Dermis blood vessel endothelial cell (primary cell): ENCODE measurements at places on chromosomes 7 and 10. TPM values are rescaled to one million over a fixed set of nuclear protein-coding genes. Genes with fewer than 3 reads are reported as not detected.

GIMAP8 gene
- total RNA-seq: 157 and 178 TPM in 2 replicates

EGR2 gene
- total RNA-seq: 0.37 and 1.0 TPM in 2 replicates

CALU gene
- total RNA-seq: 421 and 506 TPM in 2 replicates

PON3 gene
- 0.85 and 0.93 TPM in 2 replicates for total RNA-seq

COL13A1 gene
- total RNA-seq: 5.3 and 6.6 TPM in 2 replicates

LIPM gene
- not detected in 2 replicates for total RNA-seq

C10orf53 gene
- total RNA-seq: not detected in 2 replicates

PRSS2 gene
- total RNA-seq: not detected in 2 replicates

FKBP6 gene
- total RNA-seq: not detected in 2 replicates

PRSS1 gene
- total RNA-seq: not detected in 2 replicates

IFIT1 gene
- 2.2 and 2.6 TPM in 2 replicates for total RNA-seq

CD36 gene
- total RNA-seq: 151 and 171 TPM in 2 replicates

C10orf143 gene
- total RNA-seq: 0.14 and 1.0 TPM in 2 replicates

AFAP1L2 gene
- total RNA-seq: 7.6 and 27.7 TPM in 2 replicates

TMEM26 gene
- not detected in 2 replicates for total RNA-seq

POU6F2 gene
- not detected in 2 replicates for total RNA-seq

LMTK2 gene
- 10.4 and 13.3 TPM in 2 replicates for total RNA-seq

TFEC gene
- 2.0 and 3.1 TPM in 2 replicates for total RNA-seq

OPALIN gene
- not detected in 2 replicates for total RNA-seq

GRID2IP gene
- 0.05 TPM in 1 of 2 replicates, not detected in the other for total RNA-seq

MMRN2 gene
- total RNA-seq: 465 and 483 TPM in 2 replicates

PTPRZ1 gene
- total RNA-seq: under 0.01 TPM in 2 replicates

RET gene
- total RNA-seq: 1.0 and 1.2 TPM in 2 replicates

WIPF3 gene
- 0.17 TPM in 1 of 2 replicates, not detected in the other for total RNA-seq

GNA12 gene
- 17.4 and 78.6 TPM in 2 replicates for total RNA-seq

NOS3 gene
- 33.4 and 103 TPM in 2 replicates for total RNA-seq

WDFY4 gene
- total RNA-seq: 0.34 and 2.1 TPM in 2 replicates

STX1A gene
- 10.7 and 11.4 TPM in 2 replicates for total RNA-seq

SLC13A1 gene
- total RNA-seq: not detected in 2 replicates

OGDHL gene
- total RNA-seq: 0.33 and 0.85 TPM in 2 replicates

CPN1 gene
- not detected in 2 replicates for total RNA-seq

NKX6-2 gene
- total RNA-seq: not detected in 2 replicates

TAS2R3 gene
- total RNA-seq: 0.74 and 2.0 TPM in 2 replicates

PCDH15 gene
- total RNA-seq: not detected in 2 replicates

GNGT1 gene
- not detected in 2 replicates for total RNA-seq

HOXA3 gene
- 2.4 and 6.0 TPM in 2 replicates for total RNA-seq

ITPRID1 gene
- total RNA-seq: not detected in 2 replicates

ENO4 gene
- total RNA-seq: not detected in 2 replicates

HOXA2 gene
- 0.33 and 0.34 TPM in 2 replicates for total RNA-seq

MRLN gene
- not detected in 2 replicates for total RNA-seq

LAMB1 gene
- 485 and 583 TPM in 2 replicates for total RNA-seq

PPP1R9A gene
- total RNA-seq: 16.2 and 19.2 TPM in 2 replicates

FFAR4 gene
- total RNA-seq: not detected in 2 replicates

OR2A2 gene
- not detected in 2 replicates for total RNA-seq

C10orf90 gene
- not detected in 2 replicates for total RNA-seq

JAKMIP3 gene
- 0.05 TPM in 1 of 2 replicates, not detected in the other for total RNA-seq

PMS2 gene
- 23.5 and 25.7 TPM in 2 replicates for total RNA-seq

MIOS gene
- total RNA-seq: 34.5 and 37.4 TPM in 2 replicates

TUBAL3 gene
- 0.28 and 0.34 TPM in 2 replicates for total RNA-seq

KIAA1549 gene
- 2.6 and 3.3 TPM in 2 replicates for total RNA-seq

CDHR1 gene
- total RNA-seq: 0.68 and 2.3 TPM in 2 replicates

VAX1 gene
- not detected in 2 replicates for total RNA-seq

NPY4R gene
- not detected in 2 replicates for total RNA-seq

NPSR1 gene
- total RNA-seq: not detected in 2 replicates
